ENCODE measurements at places on chromosomes 16 and 17.

DNA sequence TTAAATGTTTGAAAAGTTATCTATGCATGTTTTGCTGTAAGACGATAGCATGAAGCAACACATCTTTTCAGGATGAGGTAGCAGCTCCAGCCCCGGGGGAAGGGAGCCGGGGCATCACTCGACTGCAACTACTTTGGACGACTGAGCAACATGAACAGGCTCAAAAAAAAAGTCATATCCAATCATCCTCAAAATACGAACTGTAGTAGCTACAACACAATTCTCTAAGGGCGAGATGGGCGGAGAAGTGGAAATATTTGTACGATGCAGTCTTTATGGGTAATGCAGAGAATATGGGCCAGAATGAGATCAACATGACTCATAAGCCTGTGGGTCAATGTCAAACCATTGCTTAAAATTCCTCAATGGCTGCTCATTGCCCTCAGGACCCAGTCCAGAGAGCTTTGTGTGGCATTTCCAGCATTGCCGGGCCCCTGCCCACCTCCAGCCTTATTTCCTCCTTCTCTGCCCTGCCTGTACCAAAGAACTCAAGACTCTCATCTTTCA is 17.7 kb upstream of the SMURF2 start:
- DNase-seq = peak; percentile 99

DNA sequence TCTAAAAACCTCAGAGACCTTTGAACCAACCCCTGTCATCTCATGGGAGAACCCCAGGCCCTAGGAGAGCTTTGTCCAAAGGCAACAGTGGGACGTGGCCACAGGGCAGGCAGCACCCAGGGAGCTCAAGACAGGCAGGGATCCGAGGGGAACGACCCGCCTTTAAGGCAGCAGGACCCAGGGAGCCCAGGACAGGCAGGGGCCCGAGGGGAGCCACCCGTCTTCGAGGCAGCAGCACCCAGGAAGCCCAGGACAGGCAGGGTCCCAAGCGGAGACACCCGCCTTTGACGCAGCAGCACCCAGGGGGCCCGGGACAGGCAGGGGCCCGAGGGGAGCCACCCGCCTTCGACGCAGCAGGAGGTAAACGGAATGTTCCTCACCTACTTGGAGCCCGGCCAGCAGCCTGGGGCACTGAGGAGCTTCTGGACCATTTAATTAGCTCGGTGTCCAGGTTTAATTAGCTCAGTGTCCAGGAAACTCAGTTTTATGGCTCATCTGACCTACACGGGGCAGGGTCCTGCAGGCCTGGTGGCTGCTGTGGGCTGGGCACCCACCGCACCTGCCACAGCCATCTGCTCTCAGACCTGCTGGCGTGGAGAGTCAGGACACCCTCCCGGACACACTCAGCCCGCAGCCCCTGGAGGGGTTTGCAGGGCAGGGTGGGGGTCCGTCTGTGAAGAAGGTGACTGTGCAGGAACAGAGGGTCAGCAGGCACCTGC is 24.4 kb downstream of the PIEZO1 start:
- no peak for DNase-seq

DNA sequence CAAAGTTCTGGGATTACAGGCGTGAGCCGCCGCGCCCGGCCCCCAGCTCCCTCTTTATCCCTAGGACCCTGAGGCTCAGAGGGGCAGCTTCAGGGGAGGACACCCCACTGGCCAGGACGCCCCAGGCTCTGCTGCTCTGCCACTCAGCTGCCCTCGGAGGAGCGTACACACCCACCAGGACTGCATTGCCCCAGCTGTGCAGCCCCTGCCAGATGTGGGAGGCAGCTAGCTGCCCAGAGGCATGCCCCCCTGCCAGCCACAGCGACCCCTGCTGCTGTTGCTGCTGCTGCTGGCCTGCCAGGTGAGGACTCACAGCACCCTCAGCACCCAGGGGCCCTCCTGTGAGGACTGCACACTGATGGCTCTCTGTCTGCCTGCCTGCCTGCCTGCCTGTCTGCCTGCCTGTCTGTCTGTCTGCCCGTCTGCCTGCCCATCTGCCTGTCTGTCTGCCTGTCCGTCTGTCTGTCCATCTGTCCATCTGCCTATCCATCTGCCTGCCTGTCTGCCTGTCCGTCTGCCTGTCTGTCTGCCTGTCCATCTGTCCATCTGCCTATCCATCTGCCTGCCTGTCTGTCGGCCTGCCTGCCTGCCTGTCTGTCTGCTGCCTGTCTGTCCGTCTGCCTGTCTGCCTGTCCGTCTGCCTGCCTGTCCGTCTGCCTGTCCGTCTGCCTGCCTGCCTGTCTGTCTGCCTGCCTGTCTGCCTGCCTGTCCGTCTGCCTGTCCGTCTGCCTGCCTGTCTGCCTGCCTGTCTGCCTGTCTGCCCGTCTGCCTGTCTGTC is 5.0 kb downstream of the GCGR start:
- DNase-seq = no peak

DNA sequence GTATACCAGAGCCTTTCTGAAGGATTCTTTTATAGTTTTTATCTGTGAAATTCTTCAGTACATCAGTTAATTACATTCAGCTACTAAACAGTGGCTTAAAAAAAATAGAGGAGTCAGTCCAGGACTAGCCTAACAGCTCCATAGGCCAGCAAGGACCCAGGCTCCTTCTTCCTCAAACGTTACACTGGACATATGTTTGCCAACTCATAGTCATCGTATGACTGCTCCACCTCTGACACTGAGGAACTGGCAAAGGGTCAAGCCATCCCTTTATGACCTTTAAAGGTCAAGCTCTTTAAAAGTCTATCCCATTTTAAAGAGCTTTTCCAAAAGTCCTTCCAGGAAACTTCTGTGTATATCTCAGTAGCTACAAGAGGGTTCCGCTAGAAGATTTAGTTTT is 36.6 kb downstream of the PHLPP2 start:
- no peak for DNase-seq

DNA sequence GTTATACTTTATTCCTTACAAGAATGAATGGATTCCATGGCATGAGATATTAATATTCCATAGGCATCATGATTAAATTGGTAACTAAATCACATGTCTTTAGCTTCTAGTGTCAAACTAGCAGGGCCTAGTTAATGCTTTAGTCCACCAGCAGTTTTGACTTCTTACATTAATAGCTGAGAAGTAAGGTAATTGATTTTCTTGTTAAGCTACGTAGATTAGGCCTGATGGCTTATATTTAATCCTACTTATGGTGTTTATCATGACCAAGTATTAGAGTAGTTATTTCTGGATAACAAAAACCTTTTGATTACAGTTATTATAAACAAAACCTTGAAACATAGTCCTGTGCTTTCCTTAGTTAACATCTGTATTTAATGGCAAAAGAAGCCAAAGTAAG is 184.5 kb downstream of the TANC2 start:
- no peak for DNase-seq

DNA sequence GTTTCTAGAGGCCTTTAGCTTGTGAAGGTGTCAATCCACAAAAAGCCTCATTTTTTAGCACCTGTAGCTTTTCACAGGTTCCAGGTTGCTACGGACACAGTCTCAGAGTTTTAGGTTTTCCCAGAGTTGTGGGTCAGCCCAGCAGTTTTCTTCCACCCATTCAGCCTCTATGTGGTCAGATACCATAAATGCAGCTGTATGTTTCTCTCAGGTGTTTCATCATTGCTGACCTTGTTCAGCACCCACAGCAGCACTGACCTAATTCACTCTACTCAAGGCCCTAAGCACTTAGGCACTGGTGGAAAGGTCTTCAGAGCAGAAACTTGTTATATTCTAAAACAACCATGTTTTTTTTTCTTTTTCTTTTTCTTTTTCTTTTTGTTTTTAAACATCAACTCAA is 15.0 kb upstream of the SPACA3 start:
- no peak for DNase-seq

- peak; percentile 26 for DNase-seq
These were observed 17.3 kb upstream of the HEXD start for GRCh38 chr17:82400830-82401229.

DNA sequence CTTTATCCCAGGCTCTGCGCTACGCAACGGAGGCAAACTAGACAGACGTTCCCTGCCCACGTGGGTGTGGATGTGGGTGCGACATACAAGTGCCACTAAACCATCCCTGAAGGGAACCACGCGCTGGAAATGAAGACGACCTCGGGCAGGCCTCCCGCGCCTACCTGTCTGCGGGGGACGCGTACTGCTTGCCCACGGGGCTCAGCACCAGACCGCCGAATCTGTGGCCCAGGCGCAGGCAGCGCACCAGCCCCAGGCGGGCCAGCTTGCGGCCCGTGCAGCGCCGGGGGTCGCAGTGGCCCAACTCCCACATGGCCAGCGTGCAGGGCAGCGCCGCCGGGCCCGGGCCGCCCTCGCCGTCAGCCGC is 480 bp downstream of the TSR3 start:
- no peak for DNase-seq

DNA sequence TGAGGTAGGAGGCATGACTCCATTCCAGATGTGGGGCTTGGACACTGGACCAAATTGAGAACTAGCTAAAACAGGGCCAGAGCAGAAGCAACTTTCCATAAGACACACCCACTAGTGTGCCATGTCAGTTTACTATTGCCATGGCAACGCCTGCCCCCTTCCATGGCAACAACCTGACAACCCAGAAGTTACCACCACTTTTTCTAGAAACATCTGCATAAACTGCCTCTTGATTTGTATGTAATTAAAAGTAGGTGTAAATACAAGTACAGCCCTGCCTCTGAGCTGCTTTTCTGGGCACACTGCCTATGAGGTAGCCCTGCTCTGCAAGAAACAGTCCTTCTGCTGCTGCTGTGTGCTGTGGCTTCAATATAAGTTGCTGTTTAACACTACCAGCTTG is 19.5 kb upstream of the SCNN1B start:
- no peak for DNase-seq

- no peak for DNase-seq
These were observed 3.1 kb downstream of the ABCA5 start for GRCh38 chr17:69323806-69324205.

GRCh38 chr16:55376045-55376444 is 52.0 kb downstream of the IRX6 start:
- no peak for DNase-seq

DNA sequence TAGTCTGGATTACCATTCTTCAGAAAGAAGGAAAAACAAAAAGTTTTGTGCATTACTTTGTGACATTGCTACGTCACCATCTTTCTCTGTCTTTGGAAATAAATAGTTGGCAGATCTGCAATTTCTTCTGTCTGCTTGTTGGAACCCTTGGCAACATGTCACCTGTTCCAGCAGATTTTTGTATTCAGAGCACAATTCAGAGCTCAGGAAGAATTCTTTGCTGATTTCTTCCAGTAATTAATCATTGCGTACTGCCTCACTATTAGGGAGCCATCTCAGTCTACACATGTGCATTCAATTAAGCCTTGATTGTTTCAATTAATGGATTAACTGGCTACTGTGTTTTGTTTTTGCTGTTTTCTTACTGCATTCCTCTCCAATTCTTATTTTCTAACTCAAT is 467.2 kb downstream of the CDH8 start:
- DNase-seq = no peak

DNA sequence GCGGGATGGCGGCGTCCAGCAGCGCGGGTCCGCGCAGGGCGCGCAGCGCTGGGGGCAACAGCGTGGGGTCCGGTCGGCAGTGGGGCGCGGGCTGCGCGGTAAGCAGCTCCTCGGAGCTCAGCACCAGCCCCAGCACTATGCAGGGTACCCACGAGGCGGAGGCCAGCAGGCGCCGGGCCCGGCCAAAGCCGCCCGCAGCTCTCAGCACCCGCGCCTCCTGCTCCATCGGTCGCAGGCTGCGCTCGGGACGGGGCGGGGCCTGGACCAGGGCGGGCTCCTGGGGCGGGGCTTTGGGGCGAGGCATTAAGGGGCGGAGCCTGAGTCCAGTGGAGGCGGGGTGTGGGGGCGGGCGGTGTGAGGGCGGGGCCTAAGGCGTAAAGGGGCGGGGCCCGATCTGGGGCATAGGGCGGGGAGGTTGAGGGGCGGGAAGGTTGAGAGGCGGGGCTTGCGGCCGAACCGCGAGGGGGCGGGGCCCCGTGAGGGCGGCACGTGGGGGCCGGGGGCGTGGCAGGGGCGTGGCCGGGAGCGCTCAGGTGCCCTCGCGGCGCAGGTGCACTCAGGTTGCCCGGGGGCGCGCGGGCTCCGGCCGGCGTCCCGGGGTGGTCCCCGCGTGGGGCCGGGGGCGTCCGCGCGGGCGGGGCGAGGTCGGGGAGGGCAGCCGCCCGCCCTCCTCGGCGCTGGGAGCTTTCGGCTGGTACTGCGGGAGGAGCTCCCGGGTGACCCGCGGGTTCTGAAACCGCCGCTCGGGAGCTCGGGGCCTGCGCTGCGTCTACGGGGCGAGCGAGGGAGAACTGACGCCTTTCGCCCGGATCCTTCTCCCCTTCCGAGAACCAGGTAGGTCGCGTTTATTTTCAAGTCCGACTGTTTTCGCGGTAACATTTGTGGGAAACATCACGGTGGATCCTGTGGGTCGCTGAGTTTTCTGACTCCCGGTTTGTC is 1.4 kb upstream of the SLC22A31 start:
- DNase-seq = peak; percentile 55

- no peak for DNase-seq
These were observed 273.2 kb downstream of the CDH8 start for GRCh38 chr16:61763013-61763412.

DNA sequence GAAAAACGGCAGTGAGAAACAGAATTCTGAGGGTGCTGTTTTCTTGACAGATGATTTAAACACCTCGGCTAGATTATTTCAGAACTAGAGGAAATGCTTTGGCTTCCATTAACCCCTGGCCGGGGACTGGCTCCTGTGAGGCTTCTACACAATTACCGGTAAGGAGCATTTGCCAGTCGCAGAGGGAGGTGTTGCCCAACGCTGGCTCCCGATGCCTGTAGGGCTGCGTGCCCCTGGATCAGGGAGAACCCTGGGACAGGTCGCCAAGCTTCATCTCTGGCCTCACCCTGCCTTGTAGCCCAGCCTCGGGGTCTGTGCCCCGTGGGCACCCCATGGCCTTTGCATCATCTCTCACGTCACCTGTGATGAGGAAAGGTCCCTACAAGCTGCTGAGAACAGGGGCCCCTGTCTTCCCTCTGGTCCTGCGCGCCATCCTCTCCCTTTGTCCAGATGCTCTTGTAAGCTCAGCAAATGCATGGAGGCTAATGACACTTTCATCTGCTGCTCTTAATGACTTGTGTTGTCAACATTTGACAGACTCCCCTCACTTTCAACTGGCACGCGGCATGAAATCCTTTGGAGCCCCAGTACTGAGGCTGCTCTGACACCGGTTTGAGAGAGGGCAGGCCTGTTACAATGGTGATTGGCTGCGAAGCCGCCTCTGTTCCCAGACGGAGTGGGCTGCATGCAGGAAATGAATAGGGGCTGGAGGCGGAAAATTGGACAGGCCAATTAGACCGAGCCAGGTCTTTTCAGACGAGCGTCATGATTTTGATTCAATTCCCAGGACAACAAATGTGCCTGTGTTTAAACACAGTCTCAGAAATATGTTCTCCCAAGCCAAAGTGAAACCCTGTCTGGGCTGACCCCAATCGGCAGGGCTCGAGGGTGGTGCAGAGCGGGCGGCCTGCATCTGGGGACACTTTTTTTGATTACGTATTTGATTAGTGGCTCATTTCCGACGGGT is 85.5 kb upstream of the DOC2B start:
- DNase-seq = no peak
